ENCODE measurements at places on chromosomes 3 and 15.

DNA sequence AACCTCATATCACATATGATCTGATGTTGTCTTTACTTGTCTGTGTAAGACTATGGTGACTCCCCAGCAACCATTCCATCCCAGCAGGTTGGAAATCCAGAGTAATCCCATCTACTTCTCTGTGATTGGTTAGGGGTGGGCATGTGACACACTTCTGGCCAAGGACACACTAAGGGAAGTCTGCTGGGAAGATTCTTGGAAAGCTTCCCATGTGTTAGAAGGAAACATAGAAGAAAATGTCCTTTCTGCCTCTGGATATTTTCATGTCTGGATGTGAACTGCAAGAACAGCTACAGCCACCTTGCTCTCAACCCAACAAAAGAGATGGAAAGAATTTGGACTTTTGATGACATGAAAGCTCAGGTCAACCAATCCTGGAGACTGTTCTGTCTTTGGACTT is 2.6 kb upstream of the UBE2Q2 start:
- DNase-seq, result no peak

- DNase-seq, result no peak
Measured at GRCh38 chr3:71444028-71444860, 139.3 kb downstream of the FOXP1 start.

DNA sequence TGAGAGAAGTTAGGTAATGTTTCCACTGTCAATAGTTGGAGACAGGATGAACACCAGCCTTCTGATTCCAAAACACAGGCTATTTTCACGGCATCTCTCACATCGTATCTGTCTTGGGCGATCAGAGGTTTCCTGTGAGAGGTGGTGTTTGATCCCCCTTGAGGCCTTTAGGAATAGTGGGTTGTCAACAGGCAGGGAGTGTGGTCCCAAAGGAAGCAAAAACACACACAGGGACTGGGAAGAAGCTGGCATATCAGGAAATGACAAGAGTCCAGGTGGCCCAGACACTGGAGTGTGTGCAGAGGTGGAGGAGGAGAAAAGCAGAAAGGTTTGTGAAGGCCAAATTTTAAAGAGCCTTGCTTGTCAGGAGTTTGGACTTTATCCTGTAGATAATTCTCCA is 6.6 kb upstream of the MAGEF1 start:
- DNase-seq, result no peak

- no peak for DNase-seq
Measured at GRCh38 chr3:52492059-52492458, 3.1 kb upstream of the STAB1 start.

- DNase-seq, result no peak
Measured at GRCh38 chr3:78277801-78278200, 1237.9 kb downstream of the ROBO2 start.

DNA sequence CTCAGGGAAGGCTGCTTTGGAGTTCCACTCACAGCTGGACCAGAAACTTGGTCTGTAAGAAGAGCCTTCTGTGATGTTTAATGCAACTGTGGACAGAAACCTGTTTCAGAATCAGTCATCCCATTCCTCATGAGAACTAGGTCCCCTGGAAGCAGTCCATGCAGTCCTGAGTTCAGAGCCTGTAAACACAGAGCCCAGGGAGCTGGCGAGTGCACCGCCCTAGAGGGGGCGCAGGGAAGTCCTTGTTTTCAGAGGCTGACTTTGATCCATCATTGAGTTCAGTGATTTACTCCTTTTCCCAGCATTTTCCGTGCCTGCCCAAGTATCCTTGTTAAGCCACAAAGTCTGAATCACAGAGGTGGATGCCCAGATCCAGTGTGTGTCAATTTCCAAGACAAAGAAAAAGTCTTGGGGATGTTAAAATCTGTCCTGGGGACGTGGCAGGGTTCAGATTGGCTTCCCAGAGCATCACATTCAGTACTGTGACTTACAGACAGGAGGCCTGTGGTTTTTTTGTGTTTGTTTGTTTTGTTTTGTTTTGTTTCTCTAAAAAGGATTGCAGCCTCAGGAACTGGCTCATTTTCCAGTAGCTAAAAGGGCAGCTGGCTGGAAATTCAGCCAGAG is 9.8 kb upstream of the TXNRD3 start:
- no peak for DNase-seq

DNA sequence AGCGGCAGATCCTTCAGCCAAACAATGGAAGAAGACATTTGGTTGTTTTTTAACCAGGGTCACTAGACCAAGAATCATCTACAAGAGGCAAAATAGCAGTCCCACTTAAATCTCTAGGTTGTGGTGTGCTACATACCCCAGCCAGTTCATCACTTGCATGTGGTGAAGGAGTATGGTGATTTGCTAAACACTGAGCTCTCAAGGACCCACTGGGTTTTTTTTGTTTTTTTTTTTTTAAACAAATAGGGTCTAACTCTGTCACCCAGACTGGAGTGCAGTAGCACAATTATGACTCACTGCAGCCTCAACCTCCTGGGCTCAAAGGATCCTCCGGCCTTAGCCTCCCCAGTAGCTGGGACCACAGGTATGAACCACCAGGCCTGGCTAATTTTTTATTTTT is 508.0 kb downstream of the FOXP1 start:
- DNase-seq, result no peak

DNA sequence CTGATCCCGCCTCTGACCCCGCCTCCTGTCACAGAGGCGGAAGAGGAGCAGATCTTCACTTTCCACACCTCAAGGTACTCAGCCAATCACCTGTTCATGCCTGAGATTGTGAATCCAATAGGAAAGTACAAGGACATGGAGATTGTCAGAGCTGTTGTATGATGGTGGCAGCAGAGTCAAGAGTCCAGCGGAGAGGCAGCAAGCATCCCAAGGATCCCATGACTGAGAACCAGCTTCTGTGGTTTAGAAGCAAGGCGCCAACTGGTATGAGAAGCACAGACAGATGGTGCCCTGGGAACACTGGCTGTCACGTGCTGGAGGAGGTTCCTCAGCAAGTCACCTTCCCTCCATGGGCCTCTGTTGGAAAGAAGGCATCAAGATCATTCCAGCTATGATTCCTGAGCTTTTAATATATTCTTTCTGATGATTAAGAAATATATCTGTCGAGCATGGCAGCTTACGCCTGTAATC is 93.9 kb downstream of the CPN2 start:
- DNase-seq, result no peak

GRCh38 chr3:63814237-63814636 is 4.9 kb upstream of the C3orf49 start:
- no peak for DNase-seq

DNA sequence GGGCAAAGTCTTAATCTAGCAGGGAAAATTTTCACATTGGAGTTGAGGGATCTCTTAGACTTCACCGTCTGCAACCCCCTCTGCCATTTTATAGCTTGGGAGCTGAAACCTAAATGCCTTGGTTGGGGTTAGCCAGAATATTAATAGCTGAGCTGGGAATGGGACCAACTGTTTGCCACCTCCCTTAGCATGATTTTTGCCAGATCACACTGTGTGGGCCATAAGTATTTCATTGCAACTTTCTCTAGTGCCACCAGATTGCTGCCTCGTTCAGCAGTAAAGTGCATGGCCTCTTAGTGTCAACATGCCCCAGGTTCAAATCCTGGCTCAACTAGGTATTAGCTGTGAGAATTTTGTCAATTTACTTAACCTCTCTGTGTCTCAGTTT is 55.9 kb upstream of the ABHD17C start:
- no peak for DNase-seq

GRCh38 chr3:2516762-2517441 is 418.2 kb downstream of the CNTN4 start:
- DNase-seq, result no peak

DNA sequence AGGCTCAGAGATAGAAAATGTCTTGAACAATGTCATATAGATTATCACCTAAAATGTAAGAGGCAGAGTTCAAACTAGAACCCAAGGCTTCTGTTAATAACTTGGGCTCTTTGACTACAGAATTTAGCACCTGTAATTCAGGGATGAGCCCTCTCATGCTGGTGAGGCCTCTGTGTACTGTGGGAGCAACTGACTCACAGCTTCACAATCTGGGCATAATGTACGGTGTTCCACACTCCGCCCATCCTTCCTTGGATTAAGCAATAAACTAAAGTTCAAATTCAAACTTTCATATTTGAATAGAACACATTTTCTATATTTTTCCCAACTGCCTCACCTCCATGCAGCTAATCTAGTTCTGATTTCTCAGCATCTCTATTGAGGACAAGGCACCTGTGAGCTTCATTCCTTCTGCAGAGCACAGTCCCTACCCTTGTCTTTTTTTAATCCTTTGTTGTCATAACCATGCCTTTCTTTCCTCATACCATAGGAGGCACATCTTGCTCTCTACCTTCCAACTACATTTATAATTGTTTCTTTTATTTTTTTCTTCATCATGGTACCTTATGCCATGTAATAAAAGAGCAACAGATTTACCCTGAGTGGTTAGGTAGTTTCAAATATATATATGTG is 392.1 kb downstream of the NLGN1 start:
- DNase-seq, result no peak

- DNase-seq, result no peak
Measured at GRCh38 chr3:25854214-25854613, 64.3 kb downstream of the OXSM start.

DNA sequence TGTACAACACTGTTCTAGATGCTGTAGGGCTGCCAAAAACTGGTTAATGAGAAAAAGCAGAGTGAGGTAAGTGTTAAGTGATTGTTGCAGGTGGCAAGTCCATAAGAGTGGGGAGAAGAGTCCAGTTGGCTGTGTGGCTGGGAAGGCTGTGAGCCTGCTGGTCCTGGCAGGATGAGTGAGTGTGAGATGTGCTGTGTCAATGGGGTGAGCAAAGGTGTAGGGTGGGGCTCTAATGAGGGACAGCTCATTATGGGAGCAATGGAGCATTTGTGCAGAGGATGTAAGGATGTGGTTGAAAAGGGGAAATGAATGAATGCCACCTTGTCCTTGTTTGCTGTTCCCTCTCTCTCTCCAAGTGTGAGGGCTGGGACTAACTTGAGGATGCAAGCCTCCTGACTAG is 145.3 kb upstream of the ROPN1 start:
- DNase-seq, result no peak

DNA sequence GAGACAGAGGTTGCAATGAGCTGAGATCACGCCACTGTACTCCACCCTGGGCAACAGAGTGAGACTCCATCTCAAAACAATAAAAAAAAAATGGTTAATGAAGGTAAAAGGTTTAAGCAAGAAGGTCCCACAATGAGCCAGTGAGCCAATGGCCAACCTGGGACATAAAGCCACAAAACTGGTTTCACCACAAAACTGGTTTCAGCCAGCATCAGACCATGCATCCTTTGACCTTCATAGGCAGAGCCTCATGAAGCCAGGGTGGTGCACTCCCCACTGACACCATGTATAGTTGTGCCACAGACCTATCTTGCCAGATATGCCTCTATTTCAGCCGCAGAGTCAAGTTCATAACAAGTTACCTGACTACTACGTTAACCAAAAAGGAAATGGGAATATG is 41.9 kb downstream of the SCAP start:
- DNase-seq, result no peak

DNA sequence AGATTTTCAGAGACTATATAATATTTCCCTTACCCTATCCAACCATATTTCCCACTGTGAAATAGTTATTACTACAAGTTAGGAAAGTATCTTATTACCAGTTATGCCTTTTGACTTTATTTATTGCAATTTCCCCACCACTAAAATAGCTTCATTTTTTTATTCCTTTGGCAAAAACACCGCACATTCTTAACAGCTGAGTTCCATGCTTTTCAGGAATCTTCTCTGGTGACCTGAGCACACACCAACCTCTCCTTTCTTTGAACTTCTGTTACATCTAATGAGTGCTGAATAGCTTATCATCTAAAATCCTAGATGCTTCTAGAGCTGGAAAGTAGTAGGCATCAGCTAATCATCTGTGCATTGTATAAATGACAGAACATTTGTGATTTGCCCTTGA is 99.1 kb downstream of the UBE2E2 start:
- DNase-seq, result no peak

DNA sequence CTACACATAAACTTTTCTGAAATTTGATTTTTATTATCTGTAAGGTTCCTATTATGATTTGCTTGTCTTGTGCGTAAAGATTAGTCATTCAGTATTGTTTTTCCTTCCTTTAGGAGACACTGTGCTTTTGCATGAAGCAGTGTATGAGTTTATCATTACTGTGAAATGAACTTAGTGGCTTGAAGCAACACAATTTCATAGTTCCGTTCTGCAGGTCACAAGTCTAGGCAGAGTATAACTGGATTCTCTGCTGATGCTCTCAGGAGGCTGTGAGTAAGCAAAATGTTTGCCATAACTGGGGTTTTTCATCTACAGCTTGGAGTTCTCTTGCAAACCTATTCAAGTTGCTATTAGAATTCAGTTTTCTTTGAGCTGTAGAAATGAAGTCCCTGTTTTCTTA is 1136.1 kb downstream of the OTOL1 start:
- DNase-seq, result no peak

DNA sequence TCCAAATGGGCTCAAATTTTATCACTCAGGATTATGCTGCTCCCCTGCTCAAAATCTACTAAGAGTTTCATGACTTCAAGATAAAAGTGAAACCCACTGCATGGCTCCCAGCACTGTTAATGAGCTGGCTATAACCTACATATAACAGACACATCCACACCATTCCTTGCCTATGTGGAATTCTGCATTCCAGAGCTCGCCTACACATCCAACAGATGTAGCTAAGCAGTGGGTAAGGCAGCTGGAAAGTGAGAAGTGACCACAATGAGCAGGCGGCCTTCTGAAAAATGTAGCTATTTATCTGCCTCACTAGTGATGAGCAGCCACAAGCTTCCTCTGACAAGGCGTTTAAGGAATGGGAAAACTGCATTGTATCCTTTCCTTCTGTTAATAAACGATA is 92.0 kb upstream of the TRIM42 start:
- no peak for DNase-seq

- DNase-seq, result no peak
Measured at GRCh38 chr3:24462737-24463136, 31.9 kb downstream of the THRB start.

DNA sequence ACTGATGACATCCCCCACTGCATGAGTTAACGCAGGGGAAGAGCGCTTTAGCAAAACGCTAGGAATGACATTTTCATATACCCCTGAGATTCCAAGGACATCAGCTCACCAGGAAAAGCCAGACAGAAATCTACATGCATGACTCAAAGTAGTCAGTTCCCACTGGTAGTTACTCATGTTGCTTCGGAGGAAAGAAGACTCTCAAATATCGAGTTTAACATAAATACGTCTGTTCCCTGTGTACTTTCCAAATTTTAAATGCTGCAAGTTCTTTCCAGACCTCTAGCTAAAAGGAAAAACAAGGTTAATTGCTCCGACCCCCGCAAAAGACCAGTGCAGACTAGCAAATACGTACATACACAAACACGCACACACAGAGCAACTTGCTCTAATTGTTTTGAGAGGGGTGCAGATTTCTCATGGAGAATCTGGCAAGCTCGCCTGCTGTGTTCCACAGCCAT is 115.4 kb upstream of the PRICKLE2 start:
- DNase-seq, result no peak

Measured in activated CD8-positive, alpha-beta memory T cell treated with anti-CD3 and anti-CD28 coated beads for 1 hour (primary cell).